ENCODE measurements at places on chromosomes 13 and 19.

DNA sequence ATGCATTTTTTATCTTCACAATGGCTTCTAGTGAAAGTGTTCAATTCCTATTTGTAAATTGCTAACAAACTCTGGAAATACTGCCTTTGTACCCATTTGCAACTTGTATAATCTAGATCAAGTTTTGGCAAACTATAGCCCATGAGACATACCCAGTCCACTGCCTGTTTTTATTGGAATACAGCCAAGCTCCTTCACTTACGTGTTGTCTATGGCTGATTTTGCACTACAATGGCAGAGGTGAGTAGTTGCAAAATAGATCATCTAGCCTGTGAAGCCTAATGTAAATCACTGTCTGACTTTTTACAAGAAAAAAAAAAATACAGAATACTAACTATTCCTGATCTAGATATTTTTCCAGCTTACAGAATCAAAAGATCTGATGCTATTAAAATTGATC is 37.1 kb downstream of the DZIP1 start:
- peak; percentile 73 for DNase-seq

DNA sequence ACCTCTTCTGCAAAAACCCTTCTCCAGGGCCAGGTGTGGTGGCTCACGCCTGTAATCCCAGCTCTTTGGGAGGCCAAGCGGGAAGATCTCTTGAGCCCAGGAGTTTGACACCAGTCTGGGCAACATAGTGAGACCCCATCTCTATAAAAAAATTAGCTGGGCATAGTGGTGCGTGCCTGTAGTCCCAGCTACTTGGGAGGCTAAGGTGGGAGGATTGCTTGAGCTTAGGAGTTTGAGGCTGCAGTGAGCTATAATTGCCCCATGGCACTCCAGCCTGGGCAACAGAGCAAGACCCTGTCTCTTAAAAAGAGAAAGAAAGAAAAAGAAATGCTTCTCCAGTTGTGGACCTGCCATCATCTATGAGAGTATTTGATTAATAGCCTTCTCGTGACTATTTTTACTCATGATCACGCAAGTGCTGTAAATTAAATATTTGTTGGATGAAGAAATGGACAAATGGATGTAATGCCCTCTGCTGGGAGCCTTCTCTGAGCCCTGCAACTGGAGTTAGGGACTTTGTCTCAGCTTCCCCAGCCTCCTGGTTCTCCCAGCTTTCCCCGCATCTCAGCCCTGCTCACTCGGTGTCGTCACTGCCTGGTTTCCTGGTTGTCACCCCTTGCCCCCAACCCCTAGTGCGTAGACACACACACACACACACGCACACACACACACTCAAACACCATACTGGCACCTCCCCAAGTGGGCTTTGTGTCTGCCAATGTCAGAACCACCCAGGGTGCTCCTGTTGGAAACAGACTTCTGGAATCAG is 12.2 kb downstream of the WIZ start:
- no peak for DNase-seq

- no peak for DNase-seq
Observed at GRCh38 chr13:71806886-71807285, 60.1 kb downstream of the DACH1 start.

GRCh38 chr13:51235756-51236490 is 13.7 kb downstream of the FAM124A start:
- DNase-seq, result peak; percentile 19

DNA sequence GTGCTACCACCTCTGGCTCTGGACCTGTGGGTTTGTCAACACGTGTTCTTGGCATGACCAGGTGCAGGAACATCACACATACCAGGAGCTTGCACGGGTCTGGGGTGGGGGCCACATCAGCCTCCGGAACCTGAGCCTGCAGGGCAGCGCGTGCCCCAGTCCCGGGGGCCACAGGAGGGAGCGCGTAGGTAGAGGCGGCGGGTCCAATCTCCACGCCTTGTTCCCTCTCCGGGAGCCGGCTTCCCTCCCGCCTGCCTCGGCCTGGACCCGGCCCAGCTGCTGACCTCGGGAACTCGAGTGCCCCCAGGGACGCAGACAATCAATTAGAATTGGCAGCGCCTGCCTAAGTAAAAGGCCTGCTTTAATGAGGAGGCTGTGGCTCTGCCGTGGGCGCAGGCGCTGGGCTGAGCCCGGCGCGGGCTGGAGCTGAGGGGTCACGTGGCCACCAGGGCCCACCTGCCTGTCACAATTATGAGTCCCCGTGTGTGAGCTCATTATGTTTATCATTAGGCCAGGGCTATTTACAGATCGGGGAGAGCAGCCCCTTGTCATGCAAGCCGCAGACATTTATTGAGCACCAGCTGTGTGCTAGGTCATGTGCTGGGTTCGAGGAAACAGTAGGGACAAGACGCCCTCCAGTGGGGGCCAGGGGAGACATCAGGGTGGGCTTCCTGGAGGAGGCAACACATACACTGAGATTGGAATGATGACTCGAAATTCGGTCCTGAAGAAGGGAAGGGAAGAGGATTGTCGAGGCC is 32.2 kb upstream of the TNFAIP8L1 start:
- no peak for DNase-seq

- no peak for DNase-seq
Observed at GRCh38 chr13:59790626-59791025, 373.1 kb downstream of the DIAPH3 start.

- no peak for DNase-seq
Observed at GRCh38 chr19:37095859-37096258, 17.6 kb downstream of the ZNF420 start.

GRCh38 chr19:49057636-49058234 is at the start of gene CGB7:
Gene CGB7, minus strand, starts transcription at chr19:49057749. Its CDS starts 2,374 bp downstream, at chr19:49055375.
- DNase-seq, result peak; percentile 52

DNA sequence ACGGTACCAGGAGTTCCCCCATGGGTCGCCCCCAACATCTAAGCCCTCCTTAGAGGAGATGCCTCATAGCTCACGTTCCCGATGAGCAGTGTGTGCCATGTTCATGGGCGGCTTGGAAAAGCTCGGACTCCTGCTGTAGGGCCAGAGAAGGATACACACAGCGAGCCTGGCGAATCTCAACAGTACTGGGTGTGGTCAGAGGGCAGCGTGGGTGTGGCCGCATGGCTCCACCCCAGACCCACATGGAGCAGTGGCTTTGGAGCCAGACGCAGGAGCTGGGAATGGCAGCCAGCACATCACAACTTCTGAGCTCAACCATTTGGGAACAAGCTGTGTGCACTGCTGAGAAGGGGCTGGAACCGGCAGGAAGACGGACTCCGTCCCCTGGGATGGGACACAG is 15.6 kb downstream of the CAPS start:
- no peak for DNase-seq

GRCh38 chr19:45020071-45020470 is 18.8 kb upstream of the CLASRP start:
- no peak for DNase-seq

DNA sequence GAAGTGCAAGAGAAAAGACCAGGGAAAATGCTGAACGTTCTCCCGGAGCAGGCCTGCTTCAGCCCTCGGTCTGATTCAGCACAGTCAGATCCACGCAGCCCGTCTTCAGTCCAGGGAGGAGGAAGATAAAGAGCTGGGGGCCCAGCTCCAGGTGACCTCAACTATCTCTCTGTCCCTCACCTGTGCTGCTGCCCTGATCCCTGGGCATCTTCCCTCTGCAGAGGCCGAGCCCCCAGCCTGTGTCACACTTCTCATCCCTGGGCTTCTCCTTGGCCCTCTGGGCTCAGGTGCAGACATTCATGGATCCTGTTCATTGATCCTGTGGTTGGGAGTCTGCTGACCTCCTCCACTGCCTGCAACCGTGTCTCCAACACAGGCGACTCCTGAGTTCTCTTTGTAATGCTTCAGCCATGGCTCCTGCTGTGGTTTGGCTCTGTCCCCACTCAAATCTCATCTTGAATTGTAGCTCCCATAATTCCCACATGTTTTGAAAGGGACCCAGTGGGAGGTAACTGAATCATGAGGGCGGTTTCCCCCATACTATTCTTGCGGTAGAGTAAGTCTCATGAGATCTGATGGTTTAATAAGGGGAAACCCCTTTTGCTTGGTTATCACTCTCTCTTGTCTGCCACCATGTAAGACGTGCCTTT is 27.9 kb downstream of the COL4A2 start:
- DNase-seq, result peak; percentile 52

DNA sequence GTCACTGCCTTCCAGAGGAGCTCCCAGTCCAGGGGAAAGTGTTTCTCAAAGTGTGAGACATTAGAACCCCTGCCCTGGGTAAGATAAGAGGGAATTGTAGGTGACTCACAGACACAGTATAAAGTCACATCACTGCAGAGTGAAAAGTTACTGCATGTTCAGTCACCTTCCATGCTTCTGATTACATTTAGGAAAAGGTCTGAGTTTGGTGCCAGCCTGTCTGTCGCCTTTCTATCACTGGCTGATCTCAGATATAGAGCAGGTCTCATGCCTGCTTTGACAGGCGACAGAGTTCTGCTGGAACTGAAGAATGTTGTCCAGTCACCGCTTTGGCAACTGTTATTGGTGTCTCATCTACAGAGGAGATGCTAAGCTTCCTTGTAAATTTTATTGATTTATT is 1078.6 kb downstream of the UQCRFS1 start:
- no peak for DNase-seq

DNA sequence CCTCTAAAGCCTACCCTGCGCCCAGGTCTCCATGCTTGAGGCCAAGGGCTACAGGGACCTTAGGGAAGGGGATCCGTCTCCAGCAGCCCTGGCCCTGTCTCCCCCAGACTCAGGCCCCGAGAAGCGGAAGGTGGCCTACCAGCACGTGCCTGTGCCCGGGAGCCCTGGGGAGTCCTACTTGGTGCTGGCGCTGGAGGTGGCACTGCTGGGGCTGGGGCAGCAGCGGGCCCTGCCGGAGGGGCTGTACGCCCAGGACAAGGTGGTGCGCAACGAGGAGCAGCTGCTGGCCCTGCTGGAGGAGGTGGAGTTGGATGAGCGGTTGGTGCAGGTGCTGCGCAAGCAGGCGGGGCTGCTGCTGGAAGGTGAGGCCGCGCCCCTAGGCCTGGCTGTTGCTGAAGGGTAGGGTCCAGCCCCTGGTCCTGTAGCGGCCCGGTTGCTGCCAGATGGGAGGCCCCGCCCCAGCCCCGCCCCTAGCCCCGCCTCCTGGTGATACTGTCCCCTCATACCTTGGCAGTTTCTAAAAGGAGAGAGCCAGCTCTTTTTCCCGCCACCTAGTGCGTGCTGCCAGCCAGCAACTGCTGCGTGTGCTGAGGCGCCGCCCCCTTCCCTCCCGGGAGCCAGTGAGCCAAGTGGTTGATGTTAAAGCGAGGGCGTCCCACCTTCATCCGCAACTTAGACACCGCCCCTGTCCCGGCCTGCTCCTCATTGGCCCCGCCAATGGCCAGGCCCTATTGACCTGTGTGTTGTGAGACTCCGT is 22.6 kb downstream of the ZSWIM4 start:
- DNase-seq, result no peak

DNA sequence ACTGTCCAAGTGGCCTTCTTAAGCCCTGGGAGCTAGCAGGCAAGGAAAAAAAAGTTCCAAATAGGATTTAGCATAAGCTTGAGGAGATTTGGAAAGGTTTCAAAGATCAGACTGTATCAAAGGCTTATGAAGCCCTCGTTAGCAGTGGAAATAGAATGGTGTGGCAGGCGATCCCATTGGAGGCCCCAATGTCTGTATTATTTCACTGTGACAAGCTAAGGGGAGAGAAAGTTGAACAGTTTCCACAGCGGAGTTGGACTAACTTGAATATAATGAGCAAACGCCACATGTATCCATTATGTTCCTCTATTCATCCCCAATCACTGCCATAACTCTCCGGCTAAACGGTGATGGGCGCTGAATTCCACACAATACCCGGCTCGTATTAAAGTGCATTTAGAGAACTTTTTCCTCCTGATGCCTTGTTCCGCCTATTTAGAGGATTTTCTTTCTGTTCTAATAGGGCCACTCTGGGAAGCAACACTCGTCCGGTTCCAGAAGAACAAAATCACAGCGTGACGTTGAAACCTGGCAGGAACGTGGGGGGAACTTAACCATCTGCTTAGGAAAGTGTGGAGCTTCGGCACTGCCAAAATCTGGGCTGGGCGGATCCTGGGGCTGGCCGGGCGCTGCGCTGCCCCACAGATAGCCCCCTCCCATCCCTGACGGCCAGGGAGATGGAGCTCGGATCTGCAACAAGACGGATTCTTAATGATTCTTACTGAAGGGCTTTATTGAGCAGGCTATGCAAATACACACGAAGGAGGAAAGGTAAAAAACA is 1.0 kb upstream of the PCDH8 start:
- DNase-seq, result no peak

DNA sequence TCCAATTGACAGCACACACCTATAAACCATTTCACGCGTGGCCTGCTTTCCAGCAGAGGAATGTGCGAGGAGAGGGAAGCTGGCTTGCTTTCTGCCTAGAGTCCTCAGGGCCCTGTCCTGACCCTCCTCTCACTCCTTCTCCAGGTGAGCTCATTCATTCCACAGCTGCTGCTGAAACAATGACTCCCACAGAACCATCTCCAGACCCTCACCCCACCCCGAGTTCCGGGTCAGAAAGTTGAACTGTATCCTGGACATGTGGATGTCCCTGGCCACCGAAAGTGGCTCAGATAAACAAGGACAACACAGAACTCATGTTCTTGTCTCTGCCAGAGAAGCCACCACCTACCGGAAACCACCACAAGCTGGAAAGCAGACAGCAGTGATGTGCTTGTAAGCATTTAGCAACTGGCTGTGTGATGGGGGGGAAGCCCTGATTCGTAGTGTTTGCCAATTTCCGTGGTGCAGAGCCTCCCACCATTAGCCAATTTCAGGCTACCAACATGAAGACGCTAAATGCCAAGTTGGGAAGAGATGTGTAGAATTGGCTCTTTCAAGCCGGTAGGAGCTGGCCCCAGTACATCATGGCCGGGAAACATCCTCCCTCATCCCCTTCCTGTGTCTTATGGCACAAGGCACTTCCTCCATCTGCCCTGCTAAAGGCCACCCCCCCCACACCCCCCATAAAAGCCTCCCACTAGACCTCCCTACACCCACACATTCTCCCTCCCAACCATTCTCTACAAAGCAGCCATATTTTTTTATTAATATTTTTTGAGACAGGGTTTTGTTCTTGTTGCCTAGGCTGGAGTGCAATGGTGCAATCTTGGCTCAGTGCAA is 5.0 kb downstream of the SYCE2 start:
- DNase-seq, result no peak

- no peak for DNase-seq
Observed at GRCh38 chr13:62525652-62526051, 1110.0 kb upstream of the PCDH20 start.

- no peak for DNase-seq
Observed at GRCh38 chr13:46058268-46058667, 5.7 kb upstream of the ZC3H13 start.

- DNase-seq, result peak; percentile 92
Observed at GRCh38 chr19:57269515-57270250, 10.6 kb upstream of the ZNF460 start.

GRCh38 chr19:12581100-12581499 is 29.5 kb downstream of the ZNF490 start:
- no peak for DNase-seq

DNA sequence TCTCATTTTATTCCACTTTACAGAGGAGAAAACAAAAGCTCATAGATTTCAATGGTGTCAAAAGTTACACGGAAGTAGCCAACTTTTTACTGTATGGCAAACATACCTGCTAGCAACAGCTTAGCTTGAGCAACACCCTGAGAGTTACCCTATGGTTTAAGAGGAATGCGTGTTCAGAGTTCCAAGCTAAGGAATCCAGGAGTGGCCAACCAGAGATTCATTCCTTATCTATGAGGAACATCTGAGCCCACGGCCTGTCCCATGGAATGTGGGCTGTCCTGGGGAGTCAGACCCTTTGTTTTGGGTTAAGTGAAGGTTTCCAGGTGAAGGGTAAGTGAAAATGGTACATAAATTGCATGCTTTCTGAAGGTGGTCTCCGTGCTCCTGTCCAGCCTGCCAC is 67.5 kb downstream of the STARD13 start:
- no peak for DNase-seq

Data from A172 (cell line).